CD4-positive, alpha-beta T cell treated with Interleukin-6 at 100 ng/mL for 8 hours (primary cell): ENCODE measurements at places on chromosomes 6 and 20.

- no peak for DNase-seq
These were observed 213.0 kb upstream of the CITED2 start for GRCh38 chr6:139587469-139587868.

DNA sequence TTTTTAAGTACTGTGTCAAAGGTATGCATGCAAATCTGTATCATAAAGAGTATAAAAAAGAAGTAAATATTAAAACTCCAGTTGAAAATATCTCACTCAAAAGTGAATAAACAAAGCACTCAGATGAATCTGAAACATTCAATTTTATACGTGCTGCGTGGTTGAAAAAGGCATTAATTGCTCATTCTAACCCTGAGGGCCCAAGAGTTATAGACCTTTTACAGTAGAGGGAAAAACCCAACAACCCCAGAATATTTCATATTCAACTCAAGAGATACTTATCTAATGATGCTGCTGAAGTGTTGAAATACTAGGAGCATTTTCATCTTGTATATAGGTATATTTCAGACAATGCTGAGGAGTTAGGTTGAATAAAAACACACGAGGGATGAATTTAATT lies 862.8 kb upstream of the CITED2 start:
- DNase-seq, result no peak

DNA sequence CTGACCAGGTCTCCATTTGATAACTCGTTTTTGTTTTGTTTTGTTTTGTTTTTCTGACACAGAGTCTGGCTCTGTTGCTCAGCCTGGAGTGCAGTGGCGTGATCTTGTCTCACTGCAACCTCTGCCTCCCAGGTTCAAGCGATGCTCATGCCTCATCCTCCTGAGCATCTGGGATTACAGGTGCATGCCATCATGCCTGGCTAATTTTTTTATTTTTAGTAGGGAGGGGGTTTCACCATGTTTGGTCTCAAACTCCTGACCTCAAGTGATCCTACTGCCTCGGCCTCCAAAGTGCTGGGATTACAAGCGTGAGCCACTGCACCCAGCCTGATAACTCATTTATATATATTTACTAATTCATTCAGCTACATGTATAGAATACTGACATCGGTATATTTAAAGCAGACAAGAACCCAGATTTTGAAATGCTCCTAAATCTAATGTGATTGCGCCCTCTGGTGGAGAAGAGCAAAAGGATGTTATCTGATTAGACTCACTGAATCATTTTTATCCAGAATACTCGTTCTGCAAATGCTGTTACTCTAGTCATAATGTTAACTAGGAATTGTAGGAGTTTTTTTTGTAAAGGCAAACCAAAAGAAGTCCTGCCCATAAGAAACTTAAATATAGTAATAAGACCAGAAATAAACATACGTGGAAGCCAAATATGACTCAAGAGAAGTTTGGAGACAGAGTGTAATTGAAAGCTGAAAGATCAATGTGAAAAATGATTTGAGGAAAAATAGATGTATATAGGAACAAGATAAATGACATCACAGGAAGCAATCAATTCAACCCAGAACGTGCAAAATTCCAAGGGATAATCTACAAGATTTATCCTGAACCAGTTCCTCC lies 5.3 kb upstream of the COL12A1 start:
- peak; percentile 54 for DNase-seq

DNA sequence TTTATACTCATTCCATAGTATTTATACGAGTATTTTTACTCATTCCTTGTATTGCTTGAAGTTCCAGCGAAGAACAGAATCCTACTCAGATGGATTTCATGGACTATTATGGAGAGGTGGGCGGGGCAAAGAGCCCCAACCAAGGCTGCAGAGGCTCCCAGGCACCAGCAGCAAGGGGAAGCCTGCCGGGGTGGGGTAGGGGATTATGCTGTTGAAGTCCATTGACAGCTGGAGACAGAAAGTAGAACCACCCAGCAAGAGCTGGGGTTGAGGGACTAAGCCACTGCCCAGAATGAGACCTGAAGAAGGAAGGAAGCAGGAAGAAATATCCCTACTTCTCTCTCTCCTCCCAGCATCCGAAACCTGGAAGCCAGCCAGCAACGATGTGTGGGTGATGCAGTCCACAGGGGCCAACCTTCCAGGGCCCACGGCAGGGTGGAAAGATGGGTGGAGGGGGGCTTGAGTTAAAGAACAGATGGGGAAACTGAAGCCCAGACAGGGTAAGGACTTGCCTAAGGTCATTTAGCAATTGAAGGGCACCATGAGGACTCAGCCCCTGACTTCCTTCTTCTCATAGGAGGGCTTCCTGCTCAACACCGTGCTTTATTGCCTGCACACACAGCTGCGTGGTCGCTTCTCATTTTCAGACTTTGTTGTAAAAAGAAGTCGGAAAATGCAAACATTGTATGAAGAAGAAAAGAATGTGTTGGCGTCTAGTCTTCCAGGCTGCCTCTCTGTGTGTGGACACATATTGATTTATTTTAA lies 18.3 kb upstream of the GTSF1L start:
- DNase-seq, result no peak

GRCh38 chr6:137798846-137799245 lies 68.2 kb upstream of the TNFAIP3 start:
- peak; percentile 39 for DNase-seq

GRCh38 chr20:45253261-45253660 lies 1.1 kb downstream of the SLPI start:
- DNase-seq, result no peak

DNA sequence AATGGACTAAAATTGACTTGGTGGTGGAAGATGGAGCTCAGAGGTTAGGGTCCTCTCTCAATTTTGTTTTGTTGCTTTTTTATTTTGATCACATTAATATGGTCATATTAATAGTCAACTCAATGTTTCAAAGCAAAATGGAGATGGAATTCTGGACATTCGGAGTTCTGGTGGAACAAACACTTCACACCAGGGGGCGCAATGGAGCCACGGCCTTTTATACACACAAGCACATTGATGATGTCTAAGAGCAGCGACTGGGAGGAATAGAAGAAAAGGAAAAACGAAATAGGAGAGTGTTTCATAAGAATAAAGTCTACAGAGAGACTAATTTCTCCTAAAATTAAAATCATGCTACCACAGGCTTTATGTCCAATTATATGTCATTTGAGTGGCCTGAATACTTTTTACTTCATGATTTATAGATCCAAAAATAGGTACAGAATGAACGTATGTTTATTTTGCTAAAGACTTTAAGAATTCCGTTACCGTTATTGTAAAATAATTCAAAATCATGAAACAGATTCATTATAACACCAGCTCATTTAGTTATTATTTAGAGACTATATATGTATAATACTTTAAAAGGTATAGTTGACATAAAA lies 197.6 kb upstream of the SASH1 start:
- peak; percentile 14 for DNase-seq

DNA sequence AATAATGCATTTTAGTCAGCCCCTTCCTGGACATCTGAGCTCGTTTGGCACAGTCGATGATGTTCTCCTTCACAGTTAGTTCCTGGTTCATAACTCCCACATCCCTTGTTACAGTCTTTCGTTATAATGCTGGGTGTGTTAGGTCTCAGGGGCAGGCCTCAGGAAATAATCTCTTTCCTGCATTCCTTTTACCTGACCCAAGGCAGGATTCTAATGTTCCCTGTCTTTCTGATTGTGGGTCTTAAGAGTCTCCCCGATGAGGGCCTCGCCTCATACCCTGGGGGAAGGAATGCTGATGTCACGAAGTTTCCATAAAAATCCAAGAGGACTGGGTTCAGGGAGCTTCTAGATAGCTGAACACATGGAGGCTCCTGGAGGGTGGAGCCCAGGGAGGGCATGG lies 104.0 kb upstream of the CARMIL1 start:
- DNase-seq, result no peak

GRCh38 chr6:159728531-159728964 lies 1.2 kb downstream of the WTAP start:
- no peak for DNase-seq

DNA sequence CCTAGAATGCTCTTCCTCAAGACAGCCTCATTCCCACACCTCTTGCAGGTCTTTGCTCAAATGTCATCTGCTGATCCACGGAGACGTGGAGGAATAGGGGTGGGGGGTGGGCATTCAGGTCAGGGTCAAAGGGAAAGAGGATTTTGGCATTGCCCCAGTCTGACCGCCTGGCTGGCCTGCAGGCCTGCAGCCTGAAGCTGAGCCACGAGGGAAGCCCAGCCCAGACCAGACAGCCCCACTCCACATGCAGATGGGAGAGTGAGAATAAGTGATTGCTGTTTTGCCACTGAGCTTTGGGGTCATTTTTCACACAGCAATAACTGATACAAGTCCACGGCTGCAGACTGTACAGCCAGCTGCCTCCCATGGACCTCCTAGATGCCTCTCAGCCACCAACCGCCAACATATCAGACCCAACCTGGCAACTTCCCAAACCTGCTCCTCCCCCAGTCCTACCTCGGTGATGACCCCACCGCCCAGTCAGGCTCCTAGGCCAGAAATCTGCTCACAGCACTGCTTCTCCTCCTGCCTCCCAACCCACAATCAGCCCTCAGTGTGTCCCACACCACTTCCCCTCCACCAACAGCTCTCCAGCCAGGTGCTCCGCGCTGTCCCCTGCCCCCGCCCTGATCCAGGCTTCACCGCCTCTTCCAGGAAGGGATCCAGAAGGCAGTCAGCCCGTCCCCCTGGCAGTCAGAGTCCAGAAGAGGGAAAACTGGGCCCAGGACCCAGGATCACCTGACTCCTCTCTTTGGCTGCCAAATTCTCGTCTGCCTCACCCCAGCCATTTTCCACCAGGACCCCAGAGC lies 14.0 kb downstream of the KIAA1755 start:
- DNase-seq, result no peak

DNA sequence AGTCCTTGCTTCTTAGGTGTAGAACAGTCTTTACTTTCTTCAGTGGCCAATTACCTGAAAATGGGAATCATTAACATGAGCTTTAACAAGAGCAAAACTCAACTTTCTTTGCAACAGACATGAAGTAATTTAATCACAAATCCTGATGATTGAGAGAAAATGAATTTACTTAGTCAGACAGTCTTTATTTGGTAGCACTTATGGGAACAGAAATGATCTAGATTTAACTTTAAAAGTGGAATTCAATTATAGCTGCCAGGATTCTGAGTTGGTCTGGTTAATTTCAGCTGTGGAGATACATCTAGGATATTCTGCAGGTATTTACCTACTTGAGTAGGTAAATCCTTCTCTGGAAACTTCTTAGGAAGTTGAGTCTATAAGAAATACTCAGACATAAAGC lies 444.3 kb upstream of the PLCB4 start:
- DNase-seq, result no peak

GRCh38 chr20:31569163-31570020 lies 35.7 kb upstream of the ID1 start:
- peak; percentile 51 for DNase-seq

DNA sequence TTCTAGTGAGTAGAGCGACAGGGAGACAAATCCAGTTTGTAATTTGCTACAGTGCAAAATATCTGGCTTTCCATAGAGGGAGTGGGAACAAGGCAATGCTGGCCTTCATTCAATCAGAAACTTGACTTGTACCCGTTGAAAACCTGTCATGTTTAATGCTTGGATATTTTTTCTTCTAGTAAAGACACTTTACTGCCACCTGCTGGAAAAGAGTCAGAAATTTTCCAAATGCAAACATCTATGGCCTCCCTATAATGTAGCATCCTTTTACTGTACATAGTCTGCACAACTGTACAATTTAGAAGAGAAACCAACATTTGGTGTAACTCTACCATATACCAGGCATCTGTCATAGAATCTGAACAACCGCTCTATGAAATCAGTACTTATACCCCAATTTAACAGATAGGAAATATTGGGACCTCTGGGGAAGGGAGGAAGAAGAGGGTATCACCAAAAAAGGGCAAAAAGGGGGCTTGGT lies 16.7 kb upstream of the TBC1D20 start:
- peak; percentile 60 for DNase-seq

DNA sequence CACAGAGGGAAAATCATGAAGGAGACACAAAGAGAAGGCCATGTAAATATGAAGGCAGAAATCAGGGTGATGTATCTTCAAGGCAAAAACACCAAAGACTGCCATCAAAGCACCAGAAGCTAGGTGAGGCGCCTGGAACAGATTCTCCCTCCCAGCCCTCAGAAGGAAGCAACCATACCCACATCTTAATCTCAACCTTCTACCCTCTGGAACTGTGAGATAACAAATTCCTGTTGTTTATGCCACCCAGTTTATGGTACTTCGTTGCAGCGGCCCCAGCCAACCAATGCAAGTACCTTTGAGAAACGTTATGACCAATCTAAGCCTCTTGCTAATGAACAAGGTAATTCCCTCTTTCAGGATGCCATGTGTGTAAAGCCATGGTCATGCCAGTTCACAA lies 66.2 kb upstream of the STXBP5 start:
- DNase-seq, result no peak

DNA sequence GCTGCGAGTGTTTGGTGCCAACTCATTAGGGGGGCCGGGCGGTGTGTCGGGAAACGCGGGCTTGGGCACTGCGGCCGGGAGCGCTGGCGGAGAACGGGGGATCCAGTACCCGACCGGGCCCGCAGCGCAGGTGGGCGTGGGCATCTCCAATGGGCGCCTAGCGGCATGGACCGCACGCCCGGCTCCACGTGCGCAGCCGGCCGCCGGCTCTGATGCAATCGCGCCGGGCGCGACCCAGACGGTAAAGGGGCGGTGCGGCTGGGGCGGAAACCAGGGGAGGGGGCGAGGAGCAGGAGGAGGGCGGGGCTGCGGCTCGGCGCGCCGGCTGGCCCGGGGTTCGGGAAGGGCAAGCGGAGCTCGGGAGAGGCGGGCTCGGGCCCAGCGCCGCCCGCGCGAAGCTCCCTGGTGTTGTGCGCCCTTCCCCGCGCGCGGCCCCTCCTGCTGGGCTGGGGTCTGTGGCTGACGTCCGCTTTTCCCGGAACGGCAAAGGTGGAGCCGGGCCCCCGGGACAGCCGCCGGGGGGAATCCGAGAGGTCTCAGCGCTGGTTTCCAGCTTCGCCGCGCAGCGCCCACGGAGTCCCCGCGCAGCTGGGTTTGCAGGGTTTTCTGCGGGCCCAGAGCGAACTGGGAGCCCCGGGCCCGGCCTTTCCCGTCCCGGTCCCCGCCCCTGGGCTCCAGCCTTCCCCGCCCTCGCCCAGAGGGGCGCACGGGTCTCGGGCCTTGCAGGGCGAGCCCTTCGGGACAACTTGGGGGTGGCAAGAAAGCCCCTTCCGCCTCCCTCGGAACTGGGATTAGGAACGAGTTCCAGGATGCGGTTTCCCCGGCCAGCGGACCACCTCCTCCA lies 867 bp downstream of the MTHFD1L start:
- DNase-seq, result peak; percentile 76

GRCh38 chr6:137297887-137298286 lies 78.7 kb upstream of the IFNGR1 start:
- no peak for DNase-seq

DNA sequence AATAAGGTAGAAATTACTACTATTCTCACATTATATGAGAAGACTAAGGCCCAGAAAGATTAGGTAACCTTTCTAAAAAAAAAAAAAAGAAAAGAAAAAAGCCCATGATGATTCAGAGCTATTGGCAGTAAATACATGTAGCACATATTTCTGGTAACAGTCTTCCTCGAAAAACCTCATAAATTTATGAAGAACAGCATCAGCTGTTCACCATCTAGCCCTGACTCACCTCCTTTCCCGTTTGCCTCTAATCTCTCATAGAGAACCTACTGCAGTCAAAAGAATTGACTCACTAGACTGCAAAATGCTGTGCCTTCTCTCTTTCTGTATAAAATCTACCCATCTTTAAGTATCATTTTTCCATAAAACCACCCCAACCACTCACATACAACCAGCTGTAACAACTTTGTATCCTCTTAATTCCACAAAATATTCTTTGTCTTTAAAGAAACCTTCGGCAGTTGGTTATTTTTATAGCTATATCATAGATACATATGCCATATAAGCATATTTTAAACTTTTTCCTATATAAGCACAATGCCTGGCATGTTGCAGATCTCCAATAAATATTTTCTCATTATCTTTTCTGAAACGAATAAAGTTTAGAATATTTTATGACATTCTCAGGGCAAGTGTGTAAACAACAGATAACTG lies 152.7 kb upstream of the ENPP5 start:
- DNase-seq, result no peak
